ENCODE measurements at places on chromosomes 1 and 21. TPM values are rescaled to one million over a fixed set of nuclear protein-coding genes. Genes with fewer than 3 reads are reported as not detected.

DNA sequence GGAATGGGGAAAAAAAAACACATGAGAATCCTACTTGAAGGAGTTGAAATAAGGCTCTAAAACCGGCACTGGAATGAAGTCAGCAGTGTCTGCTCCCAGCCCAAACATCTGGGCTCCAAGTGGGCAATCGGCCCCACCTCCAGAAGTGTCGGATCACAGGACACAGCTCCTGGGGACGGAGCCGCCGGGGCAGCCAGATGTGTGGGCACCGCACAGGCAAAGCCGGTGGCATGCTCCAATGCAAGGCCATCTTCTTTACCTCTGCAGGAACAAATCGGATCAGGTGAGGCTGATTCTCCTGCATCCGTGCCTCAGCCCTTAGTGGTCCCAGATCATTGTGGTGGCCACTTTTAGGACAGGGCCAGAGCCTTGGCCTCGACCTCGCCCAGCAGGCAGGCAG, 156.7 kb downstream of the PRDM16 start:
- no peak for DNase-seq

GRCh38 chr1:14869187-14869586, 270.7 kb downstream of the KAZN start:
- DNase-seq = no peak

GRCh38 chr1:220420726-220421125, 107.2 kb upstream of the MARK1 start:
- no peak for DNase-seq

The MTARC1 gene
- 9.4 TPM for total RNA-seq

GRCh38 chr21:33894736-33895288, 20.8 kb downstream of the ATP5PO start:
- DNase-seq = peak; percentile 71

GRCh38 chr1:201779351-201779880, 49.5 kb upstream of the IPO9 start:
- no peak for DNase-seq

- DNase-seq = no peak
Measured at GRCh38 chr1:209607102-209607794, 23.7 kb downstream of the CAMK1G start.

The TMEM240 gene
- total RNA-seq = 18.1 TPM
